Cerebellum (tissue), 4 donors: ENCODE measurements at places on chromosomes 5 and 9. TPM values are rescaled to one million over a fixed set of nuclear protein-coding genes. Genes with fewer than 3 reads are reported as not detected.

- peak; percentile 9 for DNase-seq
Measured at GRCh38 chr5:180618829-180619562, 27.7 kb upstream of the SCGB3A1 start.

- DNase-seq = no peak
Measured at GRCh38 chr9:82488313-82489200, 500.0 kb downstream of the SPATA31D1 start.

DNA sequence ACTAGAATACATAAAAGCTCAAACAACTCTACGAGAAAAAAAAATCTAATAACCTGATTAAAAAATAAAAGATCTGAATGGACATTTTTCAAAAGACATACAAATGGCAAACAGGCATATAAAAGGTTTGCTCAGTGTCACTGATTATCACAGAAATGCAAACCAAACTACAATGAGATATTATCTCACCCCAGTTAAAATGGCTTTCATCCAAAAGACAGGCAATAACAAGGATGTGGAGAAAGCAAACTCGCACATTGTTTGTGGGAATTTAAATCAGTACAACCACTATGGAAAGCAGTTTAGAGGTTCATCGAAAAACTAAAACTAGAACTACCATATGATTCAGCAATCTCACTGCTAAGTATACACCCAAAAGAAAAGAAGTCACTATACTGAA lies 20.8 kb downstream of the UGT3A2 start:
- DNase-seq = no peak

GRCh38 chr5:123881759-123882244 lies 369.8 kb downstream of the CSNK1G3 start:
- no peak for DNase-seq

DNA sequence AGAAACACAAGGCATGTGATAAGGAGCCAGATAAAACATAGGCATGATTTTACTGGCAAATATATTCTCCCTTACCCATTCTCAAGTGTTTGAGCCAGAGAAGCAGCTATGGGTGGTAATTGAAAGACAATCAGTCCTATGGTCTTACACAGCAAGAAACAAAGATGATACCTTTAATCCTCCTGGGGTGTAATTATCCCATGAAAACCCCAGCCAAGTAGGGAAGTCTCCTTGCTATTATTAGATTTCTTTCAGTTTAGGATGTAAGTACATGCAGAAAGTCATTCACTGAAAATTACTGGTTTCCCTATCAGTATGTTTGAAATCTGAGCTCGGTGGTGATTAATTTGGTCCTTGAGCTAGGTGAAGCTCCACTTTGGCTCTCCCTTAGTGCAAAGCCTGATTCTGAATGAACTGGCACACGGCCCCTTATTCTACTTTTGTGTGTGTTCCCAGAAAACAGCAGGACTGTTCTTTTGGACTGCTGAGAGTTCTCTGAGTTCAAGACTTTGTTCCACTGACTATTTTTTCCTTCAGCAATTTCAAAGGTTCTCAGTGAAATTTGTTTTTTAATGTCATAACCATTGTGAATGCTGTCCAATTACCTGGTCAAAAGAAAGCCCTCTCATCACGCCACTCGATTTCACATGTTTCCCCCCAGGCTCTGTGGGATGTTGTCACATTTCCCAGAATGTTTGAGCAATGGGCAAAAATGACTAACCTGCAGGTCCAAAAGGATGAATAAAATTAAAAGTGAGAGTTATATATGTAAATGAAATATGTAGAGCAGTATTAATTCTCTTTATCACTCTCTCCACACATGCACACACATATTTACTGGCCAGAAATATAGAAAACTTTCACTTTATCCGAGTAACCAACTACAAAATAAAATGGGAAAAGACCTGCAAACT lies 343.0 kb downstream of the RAB3C start:
- peak; percentile 68 for DNase-seq

DNA sequence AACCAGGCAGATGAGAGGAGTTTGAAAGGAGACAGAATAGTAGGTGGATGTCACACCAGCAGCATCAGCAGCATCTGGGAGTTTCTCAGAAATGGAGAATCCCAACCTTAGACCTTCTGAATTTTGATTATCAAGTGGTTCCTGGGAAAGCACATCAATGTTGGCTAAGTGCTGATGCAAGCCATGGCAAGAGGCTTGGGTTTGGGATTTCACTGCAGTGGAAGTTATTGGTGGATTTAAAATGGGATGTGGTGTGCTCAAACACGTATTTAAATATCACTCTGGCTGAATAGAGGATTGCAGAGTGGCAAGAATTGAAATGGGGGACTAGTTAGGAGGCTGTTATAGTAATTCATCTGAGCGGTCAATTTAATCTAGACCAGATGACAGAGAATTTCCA lies 387.8 kb upstream of the WWC1 start:
- no peak for DNase-seq

DNA sequence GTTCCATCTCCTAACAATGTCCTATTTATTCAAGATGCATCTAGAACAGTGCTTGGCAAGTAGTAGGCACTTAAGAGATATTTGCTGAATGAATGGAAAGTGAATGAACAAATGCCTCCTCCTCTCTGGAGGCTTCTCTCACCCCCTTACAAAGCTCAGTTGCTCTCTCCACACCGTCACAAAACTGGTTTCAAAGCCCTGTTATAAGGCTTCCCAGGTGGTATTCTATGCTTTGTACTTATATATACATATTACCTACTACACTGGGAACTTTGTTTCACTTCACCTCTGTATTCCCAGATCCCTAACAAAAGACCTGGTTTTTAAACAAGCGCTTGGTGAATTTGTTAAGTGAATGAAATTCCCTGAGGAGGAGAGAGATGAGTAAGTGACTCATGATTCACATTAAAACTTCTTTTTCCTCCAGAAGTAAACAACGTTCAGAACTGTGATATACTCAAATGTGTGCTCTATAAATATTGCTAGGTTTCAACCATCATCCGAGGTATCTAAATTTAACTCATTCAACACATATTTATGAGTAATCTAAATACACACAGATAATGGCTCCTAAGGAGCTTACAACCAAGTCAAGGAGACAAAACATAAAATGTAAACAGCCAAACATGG lies 36.0 kb downstream of the DENND1A start:
- DNase-seq = no peak

GRCh38 chr5:169085636-169086035 lies 215.3 kb downstream of the SLIT3 start:
- DNase-seq = no peak

- peak; percentile 23 for DNase-seq
Measured at GRCh38 chr9:111621895-111622480, 9.1 kb upstream of the DNAJC25 start.

DNA sequence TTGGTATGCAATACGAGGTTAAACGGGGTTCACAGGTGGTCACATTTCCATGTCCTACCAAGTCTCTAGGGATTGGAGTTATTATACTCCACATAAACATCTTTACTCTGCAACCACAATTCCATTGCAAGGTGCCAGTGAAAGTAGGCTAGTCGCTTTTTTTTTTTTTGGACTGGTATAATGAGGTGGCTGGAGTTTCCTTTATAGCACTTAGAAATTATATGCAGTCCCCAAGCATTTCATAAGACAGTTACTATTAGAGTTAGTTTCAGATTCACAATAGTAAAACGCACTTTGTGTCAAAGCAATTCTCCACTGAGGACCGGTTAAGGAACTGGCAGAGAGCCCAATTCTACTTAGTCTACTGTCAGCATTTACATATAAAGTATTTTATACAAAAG lies 1.4 kb downstream of the MEF2C start:
- DNase-seq = no peak

GRCh38 chr5:77425998-77426659 lies 66.0 kb downstream of the WDR41 start:
- no peak for DNase-seq

DNA sequence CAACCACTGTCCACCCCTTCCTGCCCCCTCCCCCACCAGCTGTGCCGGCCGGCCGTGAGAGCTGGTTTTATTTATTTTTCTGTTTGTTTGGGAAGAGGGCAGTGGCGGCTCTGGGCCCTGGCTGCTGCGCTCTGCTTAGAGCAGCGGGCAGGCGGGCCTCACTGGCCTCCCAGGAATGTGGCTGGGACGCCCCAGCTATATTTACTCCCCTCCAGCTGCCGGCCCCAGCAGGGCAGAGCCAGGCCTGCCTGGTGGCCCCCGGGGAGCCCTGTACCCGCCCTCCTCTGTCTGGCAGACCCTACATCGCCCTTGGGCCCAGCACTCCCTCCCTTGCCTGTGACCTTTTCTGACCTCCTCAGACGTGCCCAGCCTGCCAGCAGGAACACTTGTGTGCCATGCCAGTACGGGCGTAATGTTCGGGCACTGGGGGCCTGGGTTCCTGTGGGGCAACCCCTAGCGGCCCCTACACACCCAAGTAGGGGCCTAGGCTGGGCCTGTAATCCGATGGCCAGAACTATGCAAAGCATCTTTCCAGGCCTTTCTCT lies 7.7 kb downstream of the CXXC5 start:
- DNase-seq = no peak

DNA sequence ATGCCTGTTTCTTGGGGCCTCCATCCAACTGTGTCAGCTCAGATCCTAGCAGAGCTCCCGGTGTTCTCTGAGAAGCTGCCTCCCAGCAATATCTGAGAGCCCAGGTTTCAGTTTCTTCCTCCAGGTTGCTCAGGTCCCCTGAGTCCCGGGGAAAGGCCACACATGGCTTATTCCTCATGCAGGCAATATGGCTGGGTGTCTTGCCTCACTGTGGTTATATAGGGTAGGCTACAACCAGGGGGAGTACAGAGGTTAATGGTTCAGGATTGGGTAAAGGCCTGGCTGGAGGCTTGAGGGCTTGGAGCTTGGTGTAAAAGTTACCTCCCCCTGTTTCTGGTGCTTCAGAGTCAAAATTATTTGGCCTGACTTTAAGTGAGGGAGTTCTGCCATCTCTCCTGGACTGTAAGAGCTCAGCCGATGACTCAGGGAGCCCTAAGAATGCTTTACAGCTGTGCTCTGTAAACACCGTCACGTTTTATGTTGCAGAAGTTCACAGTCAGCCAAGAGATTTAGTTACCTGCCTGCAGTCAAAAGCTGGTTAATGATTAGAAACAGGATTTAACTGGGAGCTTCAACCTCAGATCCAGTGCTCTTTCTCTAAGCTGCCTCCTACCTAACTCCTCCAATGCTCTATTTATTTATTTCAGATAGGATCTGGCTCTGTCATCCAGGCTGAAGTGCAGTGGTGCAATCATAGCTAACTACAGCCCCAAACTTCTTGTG lies 24.3 kb upstream of the UBAP2 start:
- no peak for DNase-seq

GRCh38 chr9:96163712-96164111 lies 138.3 kb downstream of the HSD17B3 start:
- DNase-seq = no peak

- DNase-seq = no peak
Measured at GRCh38 chr9:115212125-115212605, 94.2 kb upstream of the TNC start.

DNA sequence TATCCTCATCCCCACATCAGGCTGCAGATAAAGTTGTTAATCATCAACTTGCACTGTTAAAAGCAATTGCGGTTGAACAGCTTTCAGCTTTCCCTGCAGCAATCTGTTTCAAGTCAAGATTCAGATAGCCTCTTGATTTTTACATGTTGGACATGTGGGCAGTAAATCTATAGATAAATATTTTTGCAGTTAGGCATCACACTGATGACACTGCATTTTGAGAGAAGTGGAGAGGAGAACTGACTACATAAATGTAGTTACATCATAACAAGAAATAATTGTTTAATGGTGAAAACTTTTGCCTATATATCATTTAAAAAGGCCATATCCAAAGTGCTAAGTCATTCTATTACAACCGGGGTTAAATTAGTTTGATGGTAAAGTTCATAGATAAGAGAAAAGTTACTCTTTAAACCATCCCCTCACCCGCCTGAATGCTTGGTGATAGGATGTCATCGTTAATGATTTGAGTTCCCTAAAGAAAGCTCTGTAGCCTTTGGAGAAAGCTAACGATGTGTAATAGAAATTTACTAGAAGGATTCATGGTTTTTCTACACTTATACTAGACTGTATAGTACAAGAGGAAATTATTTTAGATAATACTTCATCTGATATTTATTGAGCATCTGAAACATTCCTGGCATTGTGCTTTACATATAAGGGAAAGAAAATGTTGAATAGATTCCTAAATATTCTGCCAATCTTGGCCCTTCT lies 30.8 kb upstream of the ALDH1A1 start:
- DNase-seq = no peak

- no peak for DNase-seq
Measured at GRCh38 chr5:22649074-22649473, 204.1 kb downstream of the CDH12 start.

- no peak for DNase-seq
Measured at GRCh38 chr9:93390953-93391515, 60.5 kb upstream of the FAM120A start.

DNA sequence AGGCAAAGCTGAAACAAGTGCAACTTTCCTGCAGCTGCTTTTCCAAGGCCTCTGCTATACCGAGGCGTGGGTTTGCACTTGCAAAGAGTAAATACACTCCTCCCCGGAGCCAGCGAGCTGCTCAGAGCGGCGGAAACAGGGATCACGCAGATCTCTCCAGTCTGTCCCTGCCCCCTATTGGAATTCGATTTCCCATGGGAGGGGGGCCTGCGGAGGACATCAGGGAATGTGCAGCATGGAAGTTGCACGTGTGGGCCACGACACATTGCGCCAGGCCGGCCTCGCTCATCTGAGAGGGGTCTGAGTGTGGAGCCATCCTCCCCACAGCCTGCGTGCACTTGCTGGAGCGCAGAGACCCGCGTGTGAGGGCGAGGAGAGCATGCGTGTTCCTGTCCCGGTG lies 104.3 kb upstream of the PHYKPL start:
- DNase-seq = no peak

- DNase-seq = no peak
Measured at GRCh38 chr9:69834591-69835184, 14.1 kb downstream of the CFAP95 start.

MCCC2 gene
- total RNA-seq = 25.0 TPM

SLC6A19 gene
- 0.09 TPM for total RNA-seq

NNT gene
- 122 TPM for total RNA-seq

CDX1 gene
- not detected for total RNA-seq

ARSI gene
- total RNA-seq = 1.4 TPM

CTXN3 gene
- 2.8 TPM for total RNA-seq

ERMP1 gene
- 24.9 TPM for total RNA-seq

PCDH1 gene
- 27.4 TPM for total RNA-seq

ANKRD33B gene
- 6.9 TPM for total RNA-seq

TAF11L5 gene
- not detected for total RNA-seq
